ENCODE measurements at places on chromosomes 11 and 22.

DNA sequence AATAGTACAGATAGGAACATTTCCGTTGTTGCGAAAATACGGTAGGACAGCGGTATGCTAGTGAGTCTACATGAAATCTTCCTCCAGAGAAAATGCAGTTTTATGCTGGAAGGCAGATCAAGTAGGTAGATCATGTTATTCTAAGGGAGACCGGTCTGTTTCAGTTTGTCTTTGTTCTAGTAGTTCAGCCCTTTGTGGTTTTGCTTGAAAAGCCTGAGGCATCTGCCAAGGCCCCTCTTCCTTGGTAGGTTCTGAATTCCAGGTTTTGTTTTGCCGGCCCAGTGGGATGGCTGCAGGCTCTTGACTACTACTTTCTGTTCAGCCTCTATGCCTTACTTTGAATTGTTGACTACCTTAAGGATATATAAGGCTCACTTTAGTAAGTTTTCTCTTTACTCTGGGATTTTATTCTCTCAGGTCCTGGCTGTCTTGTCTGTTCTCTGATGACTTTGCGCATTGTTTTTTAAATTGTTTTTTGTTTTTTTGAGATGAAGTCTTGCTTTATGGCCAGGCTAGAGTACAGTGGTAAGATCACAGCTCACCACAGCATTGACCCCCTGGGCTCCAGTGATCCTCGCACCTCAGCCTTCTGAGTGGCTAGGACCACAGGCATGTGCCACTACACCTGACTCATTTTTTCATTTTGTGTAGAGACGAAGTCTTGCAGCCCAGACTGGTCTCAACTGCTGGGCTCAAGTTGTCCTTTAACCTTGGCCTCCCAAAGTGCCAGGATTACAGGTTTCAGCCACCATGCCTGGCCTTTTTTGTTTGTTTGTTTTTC is 53.7 kb downstream of the HIPK3 start:
- DNase-seq, result no peak

DNA sequence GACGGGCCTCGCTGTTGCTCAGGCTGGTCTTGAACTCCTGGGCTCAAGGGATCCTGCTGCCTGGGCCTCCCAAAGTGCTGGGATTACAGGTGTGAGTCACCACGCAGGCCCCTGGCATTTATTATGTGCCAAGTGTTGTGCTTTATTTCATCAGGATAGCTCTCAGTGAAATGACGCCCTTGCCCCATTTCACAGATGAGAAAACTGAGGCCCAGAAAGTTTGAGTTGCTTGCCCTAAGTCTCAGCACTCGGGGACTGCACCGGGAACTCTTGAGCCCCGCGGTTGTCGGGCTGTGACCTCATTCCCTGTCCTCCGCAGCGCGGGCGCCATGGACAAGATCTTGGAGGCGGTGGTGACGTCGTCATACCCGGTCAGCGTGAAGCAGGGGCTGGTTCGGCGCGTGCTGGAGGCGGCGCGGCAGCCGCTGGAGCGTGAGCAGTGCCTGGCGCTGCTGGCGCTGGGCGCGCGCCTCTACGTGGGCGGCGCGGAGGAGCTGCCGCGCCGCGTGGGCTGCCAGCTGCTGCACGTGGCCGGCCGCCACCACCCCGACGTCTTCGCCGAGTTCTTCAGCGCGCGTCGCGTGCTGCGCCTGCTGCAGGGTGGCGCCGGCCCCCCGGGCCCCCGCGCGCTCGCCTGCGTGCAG is 7.3 kb downstream of the USP35 start:
- no peak for DNase-seq

DNA sequence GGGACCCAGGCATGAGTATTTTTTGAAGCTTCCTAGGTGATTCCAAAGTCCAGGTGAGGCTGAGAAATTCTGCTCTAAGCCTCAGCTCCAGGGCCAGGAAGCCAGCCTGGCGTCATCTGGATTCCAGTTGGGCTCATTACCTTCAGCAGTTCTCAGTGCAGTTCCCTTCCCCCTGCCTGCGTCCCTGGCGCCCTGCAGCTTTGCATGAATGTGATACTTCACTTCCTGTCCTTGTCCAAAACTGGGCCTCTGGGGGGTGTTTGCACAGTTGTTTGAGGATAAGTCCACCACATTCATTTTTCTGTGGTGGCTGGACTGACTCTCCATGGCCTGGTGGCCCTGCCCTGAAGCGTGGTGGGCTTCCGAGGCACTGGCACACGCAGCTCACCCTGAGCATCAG is 98.1 kb downstream of the TENM4 start:
- no peak for DNase-seq

DNA sequence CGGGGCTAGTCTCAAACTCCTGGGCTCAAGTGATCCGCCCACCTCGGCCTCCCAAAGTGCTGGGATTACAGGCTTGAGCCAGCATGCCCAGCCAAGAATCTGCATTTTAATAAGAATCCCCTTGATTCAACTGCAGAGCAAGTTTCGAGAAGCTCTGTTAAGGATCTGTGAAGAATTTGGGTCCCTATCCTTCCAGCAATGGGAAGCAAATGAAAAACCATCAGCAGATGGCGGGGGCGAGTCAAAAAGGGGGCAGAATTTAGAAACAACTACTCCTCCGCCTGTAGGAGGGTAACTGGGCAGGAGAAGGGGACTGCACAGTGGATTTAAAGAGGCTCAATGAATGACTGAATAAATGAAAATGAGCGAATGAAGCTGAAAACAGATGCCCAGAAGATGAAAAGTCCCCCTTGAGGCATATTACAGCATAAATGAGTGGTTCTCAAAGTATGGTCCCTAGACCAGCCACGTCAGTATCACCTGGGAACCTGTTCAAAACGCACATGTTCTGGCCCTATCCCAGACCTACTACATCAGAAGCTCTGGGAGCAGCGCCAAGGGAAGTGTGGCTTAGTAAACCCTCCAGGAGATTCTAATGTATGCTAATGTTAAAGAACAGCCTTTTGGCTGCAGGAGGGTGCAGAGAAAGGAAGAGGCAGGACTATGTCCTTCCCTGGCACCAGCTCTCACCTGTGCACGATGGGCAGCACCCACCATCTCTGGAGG is 15.0 kb downstream of the VWCE start:
- DNase-seq, result no peak

GRCh38 chr11:94740083-94741021 is 27.8 kb upstream of the AMOTL1 start:
- no peak for DNase-seq

GRCh38 chr22:42410708-42411107 is 21.5 kb downstream of the NFAM1 start:
- DNase-seq, result no peak

- no peak for DNase-seq
Measured at GRCh38 chr11:130386056-130386455, 42.4 kb downstream of the ADAMTS8 start.

GRCh38 chr11:86460461-86461385 is 86.0 kb downstream of the CCDC81 start:
- DNase-seq, result no peak

GRCh38 chr22:19730198-19730597 is 6.9 kb downstream of the GP1BB start:
- DNase-seq, result no peak

- no peak for DNase-seq
Measured at GRCh38 chr11:126417091-126417862, 61.8 kb downstream of the ST3GAL4 start.

DNA sequence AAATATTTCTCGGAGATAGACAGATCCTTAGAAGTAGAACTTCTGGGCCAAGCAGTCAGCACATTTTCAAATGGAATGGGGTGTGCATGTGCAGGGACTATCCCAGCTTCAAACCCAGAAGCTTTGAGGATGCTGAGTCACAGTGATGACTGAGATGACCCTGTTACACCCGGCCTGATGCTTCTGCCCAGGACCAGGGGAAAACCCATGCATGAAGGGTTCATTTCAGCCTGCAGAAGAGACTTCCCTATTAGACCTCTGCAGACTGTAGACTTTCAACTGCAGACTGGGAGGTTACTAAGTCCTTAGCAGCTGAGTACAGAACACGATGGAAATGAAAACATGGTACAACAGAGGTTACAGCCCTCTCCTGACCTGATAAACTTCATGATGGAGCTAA is 3.6 kb upstream of the OR2AT4 start:
- DNase-seq, result peak; percentile 76

DNA sequence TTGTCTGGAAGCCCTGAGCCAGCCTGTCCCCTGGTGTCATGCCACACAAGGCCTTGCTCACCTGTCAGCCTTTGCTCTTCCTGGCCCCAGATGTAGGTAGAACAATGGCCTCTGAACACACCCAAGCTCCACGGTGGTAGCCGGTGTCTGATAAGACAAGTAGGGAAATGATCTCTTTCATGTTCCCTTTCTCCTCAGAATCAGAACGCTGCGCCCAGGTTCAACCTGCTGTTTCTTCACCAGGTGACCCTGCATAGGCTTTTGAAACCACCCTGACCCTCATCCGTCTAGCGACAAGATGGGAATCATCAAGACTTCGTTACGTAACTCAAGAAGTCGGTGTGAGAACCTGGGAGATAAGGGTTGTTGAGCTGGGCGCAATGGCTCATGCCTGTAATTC is 28.7 kb upstream of the YWHAH start:
- no peak for DNase-seq

DNA sequence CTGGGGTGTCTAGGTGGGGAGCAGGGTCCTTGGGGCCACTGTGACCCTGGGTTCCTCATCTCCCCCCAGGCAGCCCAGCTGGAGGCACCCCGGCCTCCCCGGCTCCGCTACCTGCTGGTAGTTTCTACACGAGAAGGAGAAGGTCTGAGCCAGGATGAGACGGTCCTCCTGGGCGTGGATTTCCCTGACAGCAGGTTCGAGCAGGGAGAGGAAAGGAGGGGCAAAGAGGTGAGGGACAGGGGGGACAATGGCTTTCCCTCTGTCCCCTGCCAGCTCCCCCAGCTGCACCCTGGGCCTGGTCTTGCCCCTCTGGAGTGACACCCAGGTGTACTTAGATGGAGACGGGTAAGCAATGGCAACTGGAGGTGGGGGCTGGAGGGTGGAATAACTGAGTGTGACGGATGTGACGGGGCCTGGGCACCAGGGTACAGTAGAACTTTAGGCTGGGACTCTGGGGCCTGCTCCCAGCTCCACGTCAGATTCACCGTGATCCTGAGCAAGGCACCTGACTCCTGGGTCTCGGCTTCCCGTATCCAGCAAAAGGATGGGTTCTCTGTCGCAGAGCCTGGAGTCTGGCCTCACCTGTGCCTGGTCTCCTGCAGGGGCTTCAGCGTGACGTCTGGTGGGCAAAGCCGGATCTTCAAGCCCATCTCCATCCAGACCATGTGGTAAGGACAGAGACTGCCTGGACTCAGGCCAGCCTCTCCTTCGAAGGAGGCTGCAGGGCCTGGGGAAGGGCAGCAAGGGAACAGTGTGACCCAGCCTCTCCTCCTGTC is 3.6 kb downstream of the SSH3 start:
- no peak for DNase-seq

GRCh38 chr11:17827006-17827405 is 92.4 kb downstream of the KCNC1 start:
- DNase-seq, result no peak

GRCh38 chr11:61134801-61135257 is 26.4 kb downstream of the VPS37C start:
- DNase-seq, result no peak

DNA sequence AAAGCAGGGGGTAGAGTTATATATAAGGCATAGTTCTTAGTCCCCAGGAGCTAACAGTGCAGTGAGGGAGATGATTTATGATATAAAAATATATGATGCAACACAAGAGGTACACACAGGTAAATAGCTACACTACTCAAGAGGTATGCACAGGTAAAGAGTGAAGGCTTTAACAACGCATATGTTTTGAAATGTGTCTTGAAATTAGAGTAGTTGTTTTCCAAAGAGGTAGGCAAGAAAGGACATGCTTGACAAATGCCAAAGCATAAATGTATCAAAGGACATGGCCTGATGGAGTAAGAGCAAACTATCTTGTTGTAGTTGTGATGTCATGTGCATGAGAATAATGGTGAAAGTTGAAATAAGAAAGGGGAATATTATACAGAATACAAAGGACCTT is 104.3 kb upstream of the C11orf87 start:
- no peak for DNase-seq

DNA sequence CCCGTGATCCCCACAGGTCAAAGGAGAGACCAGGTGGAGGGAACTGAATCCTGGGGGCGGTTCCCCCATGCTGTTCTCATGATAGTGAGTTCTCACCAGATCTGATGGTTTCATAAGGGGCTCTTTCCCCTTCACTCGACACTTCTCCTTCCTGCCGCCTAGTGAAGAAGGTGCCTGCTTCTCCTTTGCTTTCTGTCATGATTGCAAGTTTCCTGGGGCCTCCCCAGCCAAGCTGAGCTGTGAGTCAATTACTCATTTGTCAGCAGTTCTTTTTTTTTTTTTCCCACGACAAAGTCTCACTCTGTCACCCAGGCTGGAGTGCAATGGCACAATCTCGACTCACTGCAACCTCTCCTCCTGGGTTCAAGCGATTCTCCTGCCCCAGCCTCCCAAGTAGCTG is 1530.4 kb downstream of the BRD1 start:
- no peak for DNase-seq

DNA sequence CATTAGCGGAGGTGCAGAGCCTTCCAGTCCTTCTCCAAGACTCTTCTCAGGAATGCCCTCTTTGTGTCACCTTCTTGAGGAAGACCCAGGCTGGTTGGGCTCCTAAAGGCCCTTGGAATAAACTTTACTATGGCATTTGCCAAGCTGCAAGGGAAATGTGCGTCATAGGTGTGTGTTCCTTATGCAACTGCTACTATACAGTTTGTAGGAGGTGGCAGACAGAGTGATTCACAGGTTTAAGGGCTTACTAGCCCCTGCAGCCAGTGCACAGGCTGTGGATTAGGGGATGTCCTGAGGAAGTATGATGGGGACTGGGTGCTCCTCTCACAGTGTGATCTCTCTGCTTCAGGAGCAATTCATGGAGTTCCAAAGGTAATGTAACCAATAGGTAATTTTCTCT is 74.6 kb downstream of the TENM4 start:
- DNase-seq, result no peak

DNA sequence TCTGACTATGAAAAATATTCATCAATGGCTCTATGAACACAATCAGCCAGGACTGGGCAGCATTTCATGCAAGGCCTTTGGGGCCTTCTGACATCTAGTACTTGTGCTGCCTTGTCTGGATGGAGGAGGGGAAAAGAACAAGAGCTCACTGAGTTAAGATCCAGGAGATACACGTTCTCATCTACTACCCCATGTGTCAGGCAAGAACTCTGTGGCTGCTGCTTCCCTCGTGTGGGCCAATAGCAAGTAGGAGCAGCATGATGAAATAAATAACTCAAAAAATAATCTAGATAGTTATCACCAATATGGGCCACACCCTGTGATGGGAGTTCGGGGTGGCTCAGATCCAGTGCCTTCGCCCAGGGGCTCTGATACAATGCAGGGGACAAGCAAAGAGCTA is 7.3 kb downstream of the KCNE3 start:
- DNase-seq, result no peak

DNA sequence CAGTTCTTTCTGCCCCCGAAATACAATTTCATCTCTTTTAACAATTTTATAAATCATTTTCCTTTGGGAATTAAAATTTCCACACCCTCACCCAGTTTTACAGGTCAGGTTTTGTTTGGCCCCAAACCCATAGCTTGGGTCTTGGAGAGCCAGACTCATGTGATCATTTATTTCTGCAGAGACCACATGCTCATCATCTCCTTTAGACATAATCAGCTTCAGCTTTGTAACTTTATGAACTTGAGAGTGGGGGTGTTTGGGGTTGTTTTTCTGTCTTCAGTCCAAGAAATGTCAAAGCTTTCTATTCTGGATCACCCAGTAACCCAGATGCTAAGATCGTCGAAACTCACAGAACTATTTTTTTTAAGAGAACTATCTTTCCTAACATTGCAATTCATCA is 70.9 kb downstream of the DBX1 start:
- DNase-seq, result no peak

All from RCC 7860 (cell line).